Heart left ventricle (tissue), 16 donors: ENCODE measurements at places on chromosomes 11 and 22.

DNA sequence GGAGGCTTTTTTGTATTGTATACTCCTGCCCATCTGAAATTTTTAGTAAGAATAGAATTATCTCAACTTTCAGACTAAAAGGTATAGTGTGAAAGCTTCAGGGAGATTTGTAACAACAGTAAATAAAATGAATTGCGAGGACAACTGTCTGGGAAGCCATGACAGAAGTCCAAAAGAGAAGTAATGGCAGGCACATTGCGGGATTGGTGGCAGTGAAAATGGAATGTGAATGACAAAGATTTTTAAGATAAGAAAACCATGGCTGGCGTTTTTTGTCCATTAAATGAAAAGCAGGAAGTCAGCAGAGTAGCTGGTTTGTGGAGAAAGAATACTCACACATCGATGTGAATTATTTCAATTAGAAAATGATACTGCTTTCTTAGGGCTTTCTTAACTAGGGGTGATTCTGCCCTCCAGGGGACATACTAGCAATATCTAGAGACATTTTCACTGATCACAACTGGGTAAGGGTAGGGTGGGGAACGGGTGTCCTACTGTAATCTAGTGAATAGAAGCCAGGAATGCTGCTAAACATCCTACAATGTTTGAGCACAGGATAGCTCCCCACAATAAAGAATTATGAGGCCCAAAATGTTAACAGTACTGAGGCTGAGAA lies 1.6 kb downstream of the NPAT start:
- DNase-seq: no peak

DNA sequence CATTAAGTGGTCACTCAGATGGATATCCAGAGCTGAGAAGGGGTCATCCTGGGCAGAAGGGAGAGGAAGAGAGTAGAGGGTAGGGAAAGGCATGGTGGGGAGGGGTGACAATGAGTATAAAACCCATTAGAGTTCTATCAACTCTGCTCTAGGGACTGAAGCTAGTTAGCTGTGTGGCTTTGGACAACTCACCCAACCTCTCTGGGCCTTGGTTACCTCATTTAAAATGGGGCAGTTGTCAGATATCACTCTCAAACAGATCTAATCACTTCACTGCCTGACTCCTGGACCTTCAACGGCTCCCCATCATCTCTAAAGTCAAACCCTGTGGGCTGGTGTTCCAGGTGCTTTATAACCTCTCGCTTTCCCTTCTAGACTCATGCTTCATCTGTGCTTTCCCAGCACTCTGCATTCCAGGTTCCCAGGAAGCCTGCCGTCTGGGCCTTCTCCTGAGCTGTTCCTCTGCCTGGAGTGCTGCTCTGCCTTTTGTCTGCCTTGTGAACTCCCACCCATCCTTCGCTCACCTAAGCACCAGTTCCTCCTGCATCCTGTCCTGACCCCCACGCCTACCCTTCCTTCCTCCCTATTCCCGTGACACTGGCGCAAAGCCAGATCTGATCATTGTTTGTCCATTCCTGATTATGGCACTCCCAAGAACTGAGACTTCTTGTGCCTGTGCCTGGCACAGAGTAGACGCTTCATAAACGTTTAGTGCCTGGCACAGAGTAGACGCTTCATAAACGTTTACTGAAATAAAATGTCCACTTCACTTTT lies 22.3 kb upstream of the KCNJ11 start:
- DNase-seq: peak; percentile 74

DNA sequence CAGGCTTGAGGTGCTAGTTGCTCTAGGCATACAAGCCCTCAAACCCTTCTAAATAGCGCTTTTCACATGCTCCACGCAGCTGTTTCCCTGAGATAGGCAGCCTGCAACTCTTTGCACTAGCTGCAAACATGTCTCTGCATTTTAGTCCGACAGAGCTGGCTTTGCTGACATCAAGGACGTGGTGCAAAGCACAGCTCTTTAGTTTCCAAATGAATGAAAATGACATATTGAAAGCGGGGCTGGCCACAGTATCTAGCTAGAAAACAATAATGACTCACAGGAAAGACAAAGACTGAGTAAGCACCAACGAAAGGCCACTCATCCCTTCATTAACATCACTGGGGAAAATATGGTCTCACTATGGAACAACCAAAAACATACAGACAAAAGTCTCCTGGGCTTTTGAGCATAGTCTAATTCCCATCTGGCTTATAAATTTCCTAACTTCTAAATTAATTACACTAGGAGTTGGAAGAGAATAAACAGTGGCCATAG lies 15.3 kb upstream of the ZC3H12C start:
- no peak for DNase-seq

DNA sequence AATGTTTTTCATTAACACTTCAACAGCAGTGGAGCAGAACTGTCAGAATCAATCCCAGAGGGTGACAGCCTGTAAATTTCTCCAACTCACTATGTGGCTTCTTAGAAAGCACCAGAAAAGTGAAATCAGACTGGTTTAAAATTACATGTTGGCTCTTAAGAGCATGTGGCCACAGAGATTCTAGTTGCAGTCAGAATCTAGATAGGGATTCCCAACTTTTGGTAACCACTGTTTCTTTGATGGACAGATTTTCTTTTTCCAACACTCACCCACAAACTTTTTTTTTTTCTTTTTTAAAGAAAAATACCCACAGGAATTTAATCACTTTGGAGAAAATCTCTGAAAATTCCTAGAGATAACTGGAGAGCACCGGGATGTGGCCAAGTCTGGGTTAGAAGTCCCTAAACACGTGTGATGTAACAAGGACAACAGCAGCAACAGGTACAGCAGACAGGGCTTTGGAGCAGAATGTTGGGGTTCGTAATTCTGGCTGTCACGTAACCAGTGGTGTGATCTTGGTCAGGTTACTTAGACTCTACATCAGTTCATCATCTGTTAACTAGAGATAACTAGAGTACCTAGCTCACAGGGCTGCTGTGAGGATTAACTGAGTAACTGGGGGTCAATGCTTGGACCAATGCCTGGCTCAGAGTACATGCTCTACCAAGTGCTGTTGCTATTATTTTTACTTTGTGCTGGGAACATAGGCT lies 100.1 kb downstream of the NAT10 start:
- DNase-seq: no peak

DNA sequence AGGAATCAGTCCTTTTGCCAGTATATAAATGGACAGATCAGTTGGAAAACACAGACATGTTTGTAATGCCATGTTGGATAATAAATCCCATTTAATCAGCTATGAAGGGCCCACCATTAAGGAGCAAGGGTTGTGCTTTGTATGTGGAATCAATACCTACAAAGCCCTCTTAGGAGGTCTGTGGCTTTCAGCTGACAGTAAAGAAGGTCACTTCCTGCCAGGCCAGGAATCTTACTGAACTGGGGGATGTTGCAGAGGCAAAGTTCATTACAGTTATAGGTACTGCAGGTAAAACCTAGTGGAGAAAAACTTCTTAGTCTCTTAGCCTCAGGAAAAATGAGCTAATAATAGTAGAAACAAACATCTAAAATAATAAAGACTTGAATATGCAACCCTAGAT lies 129.5 kb downstream of the FAM76B start:
- no peak for DNase-seq

DNA sequence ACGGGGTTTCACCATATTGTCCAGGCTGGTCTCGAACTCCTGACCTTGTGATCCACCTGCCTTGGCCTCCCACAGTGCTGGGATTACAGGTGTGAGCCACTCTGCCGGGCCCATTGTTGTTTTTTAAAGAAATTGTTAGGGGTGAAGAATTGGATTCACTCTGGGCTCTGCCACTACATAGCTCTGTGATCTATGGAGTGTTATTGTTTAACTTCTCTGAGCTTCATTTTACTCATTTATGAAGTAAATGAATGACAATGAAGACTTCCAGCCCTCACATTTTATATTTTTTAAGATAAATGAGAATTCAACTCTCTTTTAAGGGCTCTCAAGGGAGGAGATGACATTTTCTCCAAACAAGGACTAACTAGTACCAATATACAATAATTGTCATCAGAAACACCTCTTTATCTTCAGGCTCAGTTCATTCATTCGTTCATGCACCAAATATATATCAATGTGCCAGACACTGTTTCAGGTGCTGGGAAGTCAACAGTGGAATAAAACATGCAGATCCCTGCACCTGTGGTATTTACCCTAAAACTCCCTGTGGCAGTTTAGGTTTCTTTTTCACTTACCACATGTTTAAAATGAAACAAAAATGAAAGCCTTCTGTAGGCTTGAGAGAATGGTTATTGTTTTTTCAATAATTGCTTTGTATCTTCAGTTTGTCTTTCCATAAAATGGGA lies 23.5 kb upstream of the GRAMD1B start:
- no peak for DNase-seq

- DNase-seq: peak; percentile 42
Measured at GRCh38 chr11:117205211-117205818, 6.1 kb downstream of the TAGLN start.

GRCh38 chr22:32809786-32810554 lies 8.5 kb downstream of the TIMP3 start:
- DNase-seq: no peak

GRCh38 chr11:6755303-6755952 lies 16.3 kb downstream of the OR2AG2 start:
- DNase-seq: peak; percentile 18

DNA sequence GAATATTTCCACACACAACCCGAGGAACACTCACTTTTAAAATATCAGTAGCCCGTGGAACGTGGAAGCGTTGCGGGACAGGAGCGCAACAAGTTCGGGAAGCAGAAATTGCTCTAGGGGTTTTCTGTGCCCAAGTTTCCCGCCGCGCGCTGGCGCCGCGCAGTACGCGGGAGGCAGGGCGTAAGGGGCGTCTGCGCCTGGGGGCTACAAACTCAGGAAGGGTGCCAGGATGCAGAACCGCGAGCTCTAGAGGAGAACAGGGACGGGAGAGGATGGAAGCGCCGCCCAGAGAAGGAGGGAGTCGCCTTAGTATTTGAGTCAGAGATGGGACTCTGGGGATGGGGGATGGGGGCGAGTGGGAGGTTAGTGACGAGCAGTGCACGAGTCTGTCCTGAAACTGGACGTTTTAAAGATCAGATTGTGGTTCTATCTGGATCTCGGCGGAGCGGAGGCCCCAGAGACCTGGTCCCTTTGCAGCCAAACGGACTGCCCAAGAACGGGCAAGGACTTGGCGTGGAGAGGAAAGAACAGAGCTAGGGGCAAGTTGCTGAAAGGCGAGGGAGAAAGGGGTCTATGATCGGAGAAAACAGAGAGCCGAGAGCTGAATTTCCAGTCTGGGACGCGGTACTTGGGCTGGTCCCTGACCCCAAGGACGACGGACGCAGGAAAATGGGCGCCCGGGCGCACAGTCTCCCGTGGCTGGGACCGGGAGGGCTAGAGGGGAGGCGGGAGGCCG lies 4.7 kb downstream of the BSX start:
- DNase-seq: no peak

DNA sequence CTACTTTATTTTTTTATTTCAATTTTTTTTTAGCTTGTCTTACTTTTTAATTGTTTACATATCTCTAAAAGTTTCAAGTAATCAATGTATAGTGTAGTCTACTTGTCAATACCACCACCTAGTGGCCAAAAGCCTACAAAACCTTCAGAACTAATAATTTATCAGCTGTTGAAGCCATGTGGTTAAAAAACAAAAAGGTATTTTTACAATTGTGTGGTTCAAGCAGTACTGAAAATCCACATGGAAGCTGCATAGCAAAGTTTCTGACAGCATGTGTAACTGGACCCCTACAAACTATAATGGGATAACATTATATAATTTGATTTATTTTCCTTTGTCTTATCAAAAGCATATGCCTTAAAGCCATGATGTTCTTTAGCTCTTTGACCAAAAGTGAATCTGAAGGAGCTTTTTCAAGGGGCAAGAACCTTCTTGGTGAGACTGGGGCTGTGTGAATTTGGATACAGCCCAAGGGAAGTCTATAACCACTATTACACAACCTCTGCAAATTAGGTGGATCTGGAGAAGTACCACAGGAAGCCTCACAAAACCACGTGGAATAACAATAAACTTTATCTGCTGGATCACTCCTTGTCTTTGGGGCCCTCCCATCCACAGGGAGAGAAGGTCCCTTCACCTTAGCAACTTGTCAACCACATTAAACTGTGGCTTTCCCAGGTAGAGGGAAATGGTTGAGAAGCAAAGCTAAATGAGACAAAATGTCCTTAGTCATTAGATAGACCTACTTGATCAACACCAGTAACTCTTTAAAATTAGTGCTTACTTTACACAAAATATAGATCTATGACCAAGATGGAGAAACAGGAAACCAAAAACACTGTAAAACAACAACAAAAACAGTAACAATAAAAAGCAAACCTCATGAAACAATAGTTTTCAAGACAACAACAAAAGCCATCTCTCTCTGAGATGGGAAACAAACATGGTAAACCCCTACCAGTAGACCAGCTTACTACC lies 9.9 kb downstream of the NARS2 start:
- DNase-seq: no peak

GRCh38 chr11:117423046-117423575 lies 95.5 kb downstream of the CEP164 start:
- no peak for DNase-seq

- DNase-seq: no peak
Measured at GRCh38 chr11:1302461-1303125, 6.8 kb downstream of the TOLLIP start.
